ENCODE measurements at places on chromosomes 6 and 20.

- DNase-seq, result no peak
Observed at GRCh38 chr6:40586369-40587201, 579 bp downstream of the LRFN2 start.

- no peak for DNase-seq
Observed at GRCh38 chr6:138999949-139000725, 12.1 kb upstream of the REPS1 start.

GRCh38 chr6:106692819-106693208, 63.4 kb downstream of the QRSL1 start:
- no peak for DNase-seq

DNA sequence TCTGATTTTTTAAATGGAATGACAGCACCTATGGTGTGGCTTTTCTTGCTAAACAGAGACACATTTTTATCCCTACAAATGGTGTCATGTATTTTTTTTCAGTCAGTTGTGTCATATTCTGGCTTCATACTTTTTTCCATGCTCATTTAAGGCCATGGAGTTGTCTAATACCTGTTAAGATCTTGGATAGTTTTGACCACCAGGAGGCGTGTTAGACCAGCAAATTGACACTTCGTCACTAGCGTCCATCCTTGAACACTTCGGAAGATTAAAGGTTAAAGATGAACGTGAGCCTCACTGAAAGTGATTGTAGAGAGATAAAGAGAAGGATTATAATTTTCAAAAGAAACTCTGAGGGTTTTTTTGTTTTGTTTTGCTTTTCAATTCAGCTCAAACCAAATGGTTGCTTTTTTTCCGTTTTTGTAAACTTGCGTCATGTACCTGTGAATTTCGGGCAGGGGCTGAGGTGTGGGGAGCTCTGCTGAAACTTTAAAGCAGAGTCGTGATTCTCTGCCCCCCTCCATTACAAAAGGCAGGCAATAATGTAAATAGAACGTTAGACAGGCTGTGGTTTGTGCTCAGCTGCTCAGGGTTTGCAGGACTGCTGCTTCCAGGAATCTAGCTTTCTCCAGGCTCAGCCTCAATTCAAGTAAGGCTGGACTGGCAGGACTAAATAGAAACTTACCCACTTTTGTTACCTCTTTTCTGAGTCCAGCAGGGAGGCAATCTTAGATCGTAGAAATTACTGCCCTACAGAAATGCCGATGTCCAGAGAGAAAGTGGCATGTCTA, 245.1 kb downstream of the FOXA2 start:
- DNase-seq, result peak; percentile 53

DNA sequence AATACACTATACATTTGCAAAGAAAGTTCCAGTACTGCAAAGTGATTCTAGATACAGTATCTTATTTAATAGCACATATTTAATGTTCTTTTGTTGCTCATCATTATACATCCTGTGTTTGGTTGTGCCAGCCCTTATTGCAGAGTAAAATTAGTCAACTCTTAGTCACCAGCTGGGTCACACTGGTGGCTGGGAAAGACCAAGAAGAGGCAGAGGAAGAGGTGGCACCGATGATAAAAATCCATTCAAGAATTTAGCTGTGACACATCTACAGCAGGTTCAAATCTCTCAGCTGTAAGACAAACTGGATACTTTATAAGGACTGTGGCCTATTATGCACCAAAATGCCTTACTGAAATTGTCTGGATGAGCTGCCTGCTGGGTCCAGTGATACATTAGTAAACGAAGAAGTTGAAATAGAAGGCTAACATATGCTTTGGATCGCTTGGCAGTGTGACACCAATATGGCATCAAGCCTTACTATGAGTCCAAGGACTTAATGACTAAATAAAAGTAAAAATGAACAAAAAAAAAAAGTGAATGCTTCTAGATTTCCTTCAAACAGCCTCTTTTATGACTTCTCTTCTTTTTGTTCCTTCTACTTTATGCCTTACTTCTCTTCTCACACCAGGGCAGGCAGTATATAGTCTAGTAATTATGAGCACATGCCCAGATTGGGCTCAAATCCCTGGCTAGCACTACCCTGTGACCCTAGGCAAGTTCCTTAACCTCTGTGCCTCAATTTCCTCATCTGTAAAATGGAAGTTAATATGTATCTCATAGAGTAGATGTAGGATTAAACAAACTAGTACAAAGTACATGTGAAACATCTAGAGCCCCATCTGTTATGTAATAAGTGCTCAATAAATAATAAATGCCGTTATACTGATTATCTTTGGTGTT, 29.4 kb upstream of the RNF8 start:
- no peak for DNase-seq

DNA sequence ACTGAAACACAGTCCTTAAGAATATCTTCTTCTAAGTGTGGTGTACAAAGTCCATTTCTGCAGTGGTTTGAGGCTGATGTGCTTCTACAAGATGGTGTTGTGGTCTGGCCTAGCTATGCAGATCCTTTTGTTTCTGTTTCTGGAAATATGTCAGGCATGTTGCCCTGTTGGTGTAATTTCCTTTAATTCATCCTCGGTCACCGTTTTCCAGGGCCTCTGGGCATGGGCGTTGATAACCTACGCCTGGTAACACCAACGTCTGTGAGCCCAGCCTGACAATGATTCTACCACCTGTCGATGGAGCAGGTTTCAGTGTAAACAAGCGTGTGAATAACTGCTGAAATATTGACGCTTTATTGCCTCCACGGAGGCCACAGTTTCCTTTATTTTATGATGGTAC, 33.3 kb upstream of the AFDN start:
- DNase-seq, result no peak

- no peak for DNase-seq
Observed at GRCh38 chr6:11236076-11236750, 3.7 kb upstream of the NEDD9 start.

DNA sequence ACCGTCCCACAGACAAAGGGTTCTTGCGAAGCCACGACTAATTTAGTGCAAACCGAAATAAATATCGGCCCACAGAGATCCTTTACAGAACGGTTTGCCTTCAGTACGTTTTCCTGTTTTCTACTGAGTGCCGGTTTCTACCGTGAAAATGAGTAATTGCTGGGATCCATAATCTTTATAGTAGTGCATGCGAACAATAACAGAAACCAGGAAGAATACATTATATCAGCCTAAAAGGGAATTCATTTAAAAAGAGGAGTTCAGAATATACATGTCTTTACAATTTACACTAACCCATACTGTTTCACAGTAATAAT, 292 bp upstream of the MTCL3 start:
- no peak for DNase-seq

Measured in NCI-H2081 treated with DMSO at 0.1 percent for 48 hours (cell line).